ENCODE measurements at places on chromosomes 6 and 20.
A peak's percentile ranks its signal among the peaks of the same experiment; 100 is the strongest.

GRCh38 chr6:2448826-2449571 is 203.6 kb upstream of the GMDS start:
- DNase-seq = no peak

- DNase-seq = peak; percentile 43
These were observed at the start of gene ZNF311 for GRCh38 chr6:29005183-29005885. ZNF311 (minus strand) TSS chr6:29005315; CDS start chr6:29003954, 1,361 bp downstream.

GRCh38 chr20:40286975-40287531 is 402.0 kb downstream of the MAFB start:
- no peak for DNase-seq

- no peak for DNase-seq
These were observed 104.6 kb upstream of the CDYL start for GRCh38 chr6:4671587-4672115.

GRCh38 chr6:156585859-156586258 is 191.3 kb upstream of the ARID1B start:
- DNase-seq = no peak

GRCh38 chr6:4105980-4106536 is 27.1 kb upstream of the FAM217A start:
- DNase-seq = no peak

Measured in activated naive CD4-positive, alpha-beta T cell treated with anti-CD3 and anti-CD28 coated beads, Interleukin-2, amount 50 U/mL, for 16 hours (primary cell).